ENCODE measurements at places on chromosomes 5 and 9. TPM values are rescaled to one million over a fixed set of nuclear protein-coding genes. Genes with fewer than 3 reads are reported as not detected.

GRCh38 chr9:38686933-38687332 lies 33.0 kb downstream of the FAM240B start:
- no peak for DNase-seq

DNA sequence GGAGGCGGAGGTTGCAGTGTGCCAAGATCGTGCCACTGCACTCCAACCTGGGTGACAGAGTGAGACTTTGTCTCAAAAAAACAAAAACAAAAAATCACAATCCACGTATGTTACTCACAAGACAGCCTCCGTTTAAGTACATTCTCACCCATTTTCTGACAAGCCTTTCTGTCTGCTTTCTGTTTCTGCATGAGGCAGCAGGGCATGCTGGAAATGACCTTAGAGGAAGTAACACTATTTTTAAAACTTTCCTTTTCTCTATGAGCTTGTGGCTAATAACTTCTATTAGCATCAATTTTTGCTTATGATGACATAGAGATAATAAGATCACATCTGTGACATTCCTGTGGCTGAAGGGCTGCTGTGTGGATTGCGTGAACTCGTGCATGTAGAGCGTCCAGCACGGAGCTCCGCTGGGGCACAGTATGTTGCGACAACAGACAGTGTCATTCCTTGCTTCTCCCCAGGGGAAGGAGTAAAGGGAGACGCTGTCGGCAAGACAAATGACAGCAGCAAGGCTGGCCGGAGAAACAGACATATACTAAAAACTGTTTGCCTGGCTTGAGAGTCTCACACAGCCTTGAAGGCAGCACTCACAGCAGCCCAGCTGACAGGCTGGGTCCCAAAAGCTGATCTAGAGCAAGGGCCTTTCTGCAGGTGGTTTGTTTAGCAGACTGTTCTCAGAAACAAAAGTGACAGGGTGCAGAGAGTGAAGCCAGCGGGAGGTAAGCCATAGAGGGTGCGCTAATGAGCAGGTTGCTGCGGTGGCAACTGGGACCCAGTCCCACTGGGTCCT lies 1.6 kb downstream of the BTNL3 start:
- DNase-seq: no peak

GRCh38 chr9:122684851-122685250 lies 9.9 kb downstream of the OR1L3 start:
- DNase-seq: no peak

Gene TAF11L9
- total RNA-seq: not detected

Gene CDHR2
- not detected for total RNA-seq

DNA sequence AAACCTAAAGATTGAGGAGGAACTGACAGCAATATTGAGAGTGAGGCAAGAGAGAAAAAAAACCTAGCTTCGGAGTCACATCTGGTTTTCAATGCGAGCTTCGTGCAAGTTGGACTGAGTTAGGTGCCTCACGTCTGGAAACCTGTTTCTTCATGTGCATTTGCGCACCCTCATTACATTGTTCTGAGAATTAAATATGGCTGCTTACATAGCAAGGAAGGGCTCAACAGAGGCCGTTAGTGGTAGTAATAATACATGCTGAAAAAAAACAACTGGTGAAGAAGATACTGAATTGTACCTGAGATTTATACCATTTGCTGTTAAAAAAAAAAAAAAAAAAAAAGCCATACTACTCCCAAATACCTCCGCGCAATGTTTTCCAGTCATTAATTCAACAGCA lies 18.6 kb downstream of the DNAJA1 start:
- no peak for DNase-seq
